ENCODE measurements at places on chromosomes 7 and 10. TPM values are rescaled to one million over a fixed set of nuclear protein-coding genes. Genes with fewer than 3 reads are reported as not detected.

GRCh38 chr10:117007080-117007479 is 2.1 kb upstream of the SHTN1 start:
- no peak for DNase-seq

- no peak for DNase-seq
Observed at GRCh38 chr7:25843467-25843866, 308.5 kb upstream of the NFE2L3 start.

- peak; percentile 82 for DNase-seq
Observed at GRCh38 chr10:86969421-86970041, 1.2 kb downstream of the ADIRF start.

The PMPCB gene
- total RNA-seq, result 110 TPM

DNA sequence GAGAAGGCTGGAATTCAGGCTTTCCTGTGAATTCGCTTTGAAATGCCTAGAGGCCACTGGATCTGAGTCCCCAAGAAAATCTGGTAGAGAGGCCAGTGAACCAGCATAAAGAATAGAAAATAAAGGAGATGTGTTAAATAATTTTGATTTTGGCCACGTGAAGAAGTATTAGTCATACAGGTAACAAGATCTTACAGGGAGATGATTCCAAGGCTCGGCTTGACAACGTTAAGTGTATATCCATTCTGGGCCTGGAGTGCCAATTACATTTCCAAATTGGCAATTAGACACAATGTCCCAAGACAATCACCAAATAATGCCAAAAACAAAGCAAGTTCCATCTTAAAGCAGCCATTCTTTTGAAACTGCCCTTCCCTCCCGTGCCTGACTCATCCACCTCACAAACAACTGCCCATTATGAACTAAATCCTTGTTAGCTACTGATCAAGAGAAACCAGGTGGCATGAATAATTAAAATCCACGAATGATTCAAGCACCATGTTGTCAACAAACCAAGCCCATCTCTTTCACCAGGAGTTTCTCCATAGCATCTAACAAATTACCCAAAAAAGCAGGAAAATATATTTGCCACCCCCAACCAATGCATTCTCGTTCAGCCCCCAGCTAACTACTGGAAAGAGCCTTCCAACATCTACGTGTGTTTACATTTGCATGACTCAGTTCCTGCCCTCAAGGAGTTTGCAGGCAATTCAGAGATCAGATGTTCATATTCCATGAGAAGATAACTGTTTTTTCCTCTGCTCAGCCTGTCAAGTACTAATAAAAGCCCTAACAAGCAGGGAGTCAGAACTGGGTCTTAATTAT is 8.5 kb downstream of the KCNMA1 start:
- DNase-seq, result no peak

The ZNF138 gene
- 17.8 TPM for total RNA-seq

DNA sequence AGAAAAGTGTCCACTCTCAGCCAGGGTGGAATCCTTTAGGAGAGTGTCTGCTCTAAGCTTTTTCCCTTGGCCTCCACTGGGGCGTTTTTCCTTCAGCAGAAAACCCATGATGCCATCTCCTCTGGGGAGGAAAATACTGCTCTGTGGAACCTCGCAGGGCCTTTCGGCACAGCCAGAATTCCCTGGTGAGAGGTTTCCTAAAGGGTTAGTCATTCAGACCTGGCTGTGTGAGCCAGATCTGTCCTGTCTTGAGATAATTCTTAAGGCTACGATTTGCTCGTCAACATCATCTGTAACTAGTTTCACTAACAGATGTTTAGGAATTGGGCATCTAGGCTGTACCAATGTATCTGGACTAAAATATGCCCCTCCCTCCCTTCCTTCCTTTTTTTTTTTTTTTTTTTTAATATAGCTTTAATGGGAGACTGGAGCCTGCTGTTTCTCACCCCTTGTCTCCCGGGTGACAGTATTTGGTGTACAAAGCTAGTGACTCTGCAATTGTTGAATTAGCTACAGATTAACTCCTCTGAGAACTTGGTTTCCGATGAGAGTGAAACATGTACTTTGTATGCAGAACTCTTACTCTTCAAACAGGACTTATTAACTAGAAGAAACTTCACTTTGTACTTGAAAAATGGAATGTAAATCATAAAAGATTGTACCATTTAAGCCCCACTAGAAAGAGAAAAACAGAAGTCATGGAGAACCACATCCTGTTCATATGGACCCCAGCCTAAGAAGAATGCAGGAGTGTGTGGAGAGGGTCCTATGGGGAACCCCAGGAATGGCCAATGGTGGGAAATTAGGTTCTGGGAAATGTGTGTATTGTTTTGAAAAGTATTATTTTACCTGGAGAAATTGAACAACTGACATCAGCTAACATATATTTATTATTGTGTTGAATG is 230.9 kb downstream of the CAMK1D start:
- DNase-seq, result no peak

DNA sequence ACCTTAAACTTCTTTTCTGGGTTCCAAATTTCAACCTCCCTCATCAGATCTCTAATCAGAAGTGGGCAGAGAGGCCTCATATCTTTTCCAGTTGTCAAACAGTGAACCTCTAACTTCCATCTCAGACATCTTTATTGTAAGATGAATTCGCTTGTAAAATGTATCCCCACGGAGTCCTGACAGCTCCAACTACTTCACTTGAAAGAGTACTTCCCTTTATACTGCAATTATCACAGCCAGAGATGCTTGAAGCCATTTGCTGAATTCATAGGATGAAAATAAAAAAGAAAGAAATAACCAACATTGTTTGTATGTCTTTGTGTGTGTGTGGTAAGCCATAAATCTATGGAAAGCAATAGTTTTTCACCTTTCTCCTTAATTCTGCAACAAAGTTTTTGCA is 175.2 kb downstream of the GRM3 start:
- no peak for DNase-seq

GRCh38 chr10:24900888-24901685 is 51.3 kb downstream of the PRTFDC1 start:
- no peak for DNase-seq

The FZD1 gene
- 20.8 TPM for total RNA-seq
